ENCODE measurements at places on chromosomes 5 and 9.
A peak's percentile ranks its signal among the peaks of the same experiment; 100 is the strongest.

GRCh38 chr9:79568337-79569101 lies 3.2 kb upstream of the TLE4 start:
- no peak overlapping the region for H3K4me3 ChIP-seq
- no peak overlapping the region for H3K27ac ChIP-seq
- H3K27me3 ChIP-seq: no peaks in the 10 kb centered on the region
- DNase-seq: no peak

GRCh38 chr9:6417186-6417585 lies 4.2 kb downstream of the UHRF2 start:
- H3K4me3 ChIP-seq: no peak overlapping the region
- peaks cover 64% of the 10 kb centered on the region for H3K4me1 ChIP-seq
- no peak overlapping the region for H3K27ac ChIP-seq
- H3K27me3 ChIP-seq: no peaks in the 10 kb centered on the region
- H3K36me3 ChIP-seq: peaks cover 7% of the 10 kb centered on the region
- no peak for DNase-seq

DNA sequence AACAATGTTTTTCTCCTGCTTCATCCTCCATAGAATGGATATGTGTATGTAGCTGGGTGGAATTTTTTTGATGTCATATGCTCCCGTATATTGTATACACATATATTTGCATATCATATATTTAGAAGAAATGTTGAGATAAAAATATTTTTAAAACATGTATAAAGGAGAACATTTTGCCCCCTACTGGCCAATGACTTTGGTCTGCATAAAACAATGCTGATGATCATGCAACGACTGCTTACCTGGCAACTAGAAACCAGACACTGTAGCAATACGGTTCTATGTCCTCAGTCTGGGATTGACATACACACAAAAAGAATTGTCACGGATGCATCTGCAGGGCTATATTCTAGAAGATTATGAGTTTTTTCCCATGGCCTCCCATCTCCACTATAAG lies 503.6 kb downstream of the ELAVL2 start:
- H3K27ac ChIP-seq: no peak overlapping the region
- H3K36me3 ChIP-seq: no peaks in the 10 kb centered on the region
- no peaks in the 10 kb centered on the region for H3K27me3 ChIP-seq
- H3K4me1 ChIP-seq: no peaks in the 10 kb centered on the region
- DNase-seq: no peak

GRCh38 chr5:121273833-121274433 lies 577.7 kb upstream of the FTMT start:
- no peaks in the 10 kb centered on the region for H3K36me3 ChIP-seq
- H3K4me3 ChIP-seq: no peak overlapping the region
- H3K4me1 ChIP-seq: no peaks in the 10 kb centered on the region

GRCh38 chr5:109453251-109453650 lies 43.5 kb upstream of the PJA2 start:
- no peak overlapping the region for H3K27ac ChIP-seq
- H3K4me3 ChIP-seq: no peak overlapping the region
- no peak for DNase-seq

DNA sequence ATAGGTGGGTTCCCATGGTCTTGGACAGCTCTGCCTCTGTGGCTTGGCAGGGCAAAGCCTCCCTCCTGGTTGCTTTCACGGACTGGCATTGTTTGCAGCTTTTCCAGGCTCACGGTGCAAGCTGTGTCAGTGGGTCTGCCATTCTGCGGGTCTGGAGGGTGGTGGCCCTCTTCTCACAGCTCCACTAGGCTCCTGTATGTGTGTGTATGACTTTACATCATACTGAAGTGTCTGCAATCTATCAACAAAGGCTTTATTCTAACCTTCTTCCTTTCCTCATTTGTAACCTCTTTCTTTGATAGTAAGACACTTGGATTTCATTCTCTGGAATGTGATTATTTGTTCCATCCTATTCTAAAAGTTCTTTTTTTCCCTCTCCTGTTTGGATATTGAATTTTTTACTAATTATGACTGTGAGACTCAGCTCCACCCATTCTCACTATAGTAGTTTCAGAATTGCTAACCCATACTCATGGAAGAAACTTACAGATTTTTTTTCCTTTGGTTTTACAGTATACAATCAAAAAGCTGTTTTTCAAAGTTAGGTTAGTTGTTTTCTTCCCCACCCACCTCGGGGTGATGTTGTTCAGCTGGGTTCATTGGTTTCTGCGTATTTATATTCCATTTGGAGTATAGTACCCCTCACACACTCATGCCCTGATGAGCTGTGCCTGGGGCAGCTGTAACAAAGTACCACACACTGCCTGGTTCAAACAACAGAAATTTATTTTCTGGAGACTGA lies 144.6 kb upstream of the OTULINL start:
- no peak overlapping the region for H3K27ac ChIP-seq
- peaks cover 35% of the 10 kb centered on the region for H3K4me1 ChIP-seq
- no peak for DNase-seq
- no peak overlapping the region for H3K4me3 ChIP-seq
- H3K36me3 ChIP-seq: no peaks in the 10 kb centered on the region
- H3K27me3 ChIP-seq: no peaks in the 10 kb centered on the region

GRCh38 chr5:120599576-120599975 lies 135.5 kb downstream of the PRR16 start:
- H3K36me3 ChIP-seq: no peaks in the 10 kb centered on the region
- no peaks in the 10 kb centered on the region for H3K27me3 ChIP-seq
- DNase-seq: no peak
- no peaks in the 10 kb centered on the region for H3K4me1 ChIP-seq

GRCh38 chr5:91499943-91500531 lies 116.9 kb upstream of the ARRDC3 start:
- no peak overlapping the region for H3K4me3 ChIP-seq
- no peaks in the 10 kb centered on the region for H3K36me3 ChIP-seq
- peak; percentile 69 for DNase-seq
- no peaks in the 10 kb centered on the region for H3K27me3 ChIP-seq
- no peaks in the 10 kb centered on the region for H3K4me1 ChIP-seq
- H3K27ac ChIP-seq: no peak overlapping the region

- H3K4me1 ChIP-seq: peaks cover 39% of the 10 kb centered on the region
- H3K4me3 ChIP-seq: no peak overlapping the region
Observed at GRCh38 chr9:99826579-99826978, 4.9 kb downstream of the NR4A3 start.

DNA sequence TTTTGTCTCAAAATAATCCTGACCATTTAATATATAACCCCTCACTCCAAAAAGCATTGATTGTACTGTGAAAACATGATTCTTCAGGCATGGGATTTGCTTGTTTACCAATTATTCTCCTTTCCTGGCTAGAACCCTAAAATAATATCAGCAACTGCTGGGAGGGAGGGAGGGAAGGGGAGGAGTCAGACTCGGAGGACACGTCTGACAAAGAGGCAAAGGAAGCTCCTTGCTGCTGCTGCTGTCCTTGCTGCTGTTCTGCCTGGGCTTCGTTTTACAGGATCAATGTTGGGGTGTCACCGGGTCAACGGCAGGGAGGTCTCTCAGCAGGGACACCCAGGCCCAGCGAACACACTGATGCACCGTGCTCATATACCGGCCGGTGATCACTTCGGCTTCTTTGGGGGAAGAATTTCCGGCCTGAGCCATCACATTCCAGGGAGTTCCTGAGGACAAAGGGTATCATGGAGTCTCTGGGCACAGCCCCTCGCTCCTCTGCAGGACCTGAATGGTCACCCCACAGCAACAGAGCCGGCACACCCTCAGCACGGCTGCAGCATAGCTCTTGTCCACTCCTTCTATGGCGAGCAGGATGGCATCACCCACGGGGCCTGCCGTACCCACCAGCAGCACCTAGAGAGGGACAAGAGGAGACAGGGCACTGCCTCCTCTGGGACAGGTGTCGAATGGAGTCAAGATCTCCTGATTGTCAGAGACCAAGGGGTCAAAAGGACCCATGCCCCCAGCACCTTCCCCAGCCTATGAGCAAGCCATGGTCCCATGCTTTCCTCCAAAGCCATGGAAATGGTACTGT lies 27.9 kb downstream of the MED10 start:
- H3K36me3 ChIP-seq: no peaks in the 10 kb centered on the region
- DNase-seq: no peak
- H3K27ac ChIP-seq: no peak overlapping the region
- H3K4me3 ChIP-seq: no peak overlapping the region
- no peaks in the 10 kb centered on the region for H3K4me1 ChIP-seq
- H3K27me3 ChIP-seq: no peaks in the 10 kb centered on the region

DNA sequence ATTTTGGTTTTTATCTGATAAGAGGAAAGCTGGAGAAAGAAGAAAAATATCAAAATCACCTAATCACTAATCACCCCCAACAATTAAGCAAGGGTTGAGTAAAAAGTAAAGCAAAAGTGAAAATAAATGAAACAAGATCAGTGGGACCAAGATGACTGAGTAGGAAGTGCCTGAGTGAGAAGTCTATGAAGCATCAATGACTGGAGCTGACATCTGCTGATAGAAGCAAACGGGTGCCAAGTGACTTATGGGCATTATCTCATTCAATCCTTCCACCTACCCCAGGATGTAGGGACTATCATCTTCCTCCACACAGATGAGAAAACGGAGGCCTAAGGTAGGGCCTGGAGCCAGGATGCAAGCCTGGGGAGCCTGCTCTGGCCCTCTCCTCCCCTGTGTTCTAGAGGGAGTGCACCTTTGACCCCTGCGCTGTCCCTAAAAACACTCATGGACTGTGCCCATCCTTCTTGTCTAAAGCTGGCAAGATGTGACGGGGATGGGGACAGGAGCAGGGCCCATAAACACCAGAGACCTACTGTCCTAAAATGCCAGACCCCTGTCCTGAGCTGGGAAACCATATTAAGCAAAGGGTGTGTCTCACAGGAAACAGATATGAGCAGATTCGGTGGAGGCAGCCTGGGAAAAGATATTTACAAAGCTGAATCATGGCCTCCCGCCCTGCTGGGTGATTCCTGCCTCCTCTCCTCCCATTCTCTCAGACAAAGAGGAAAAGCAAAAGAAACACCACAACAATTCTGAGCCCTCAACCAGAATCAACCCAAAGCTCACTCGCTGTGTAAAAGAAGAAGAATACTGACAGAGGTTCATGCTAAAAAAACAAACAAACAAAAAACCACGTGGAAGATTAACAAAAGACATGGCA lies 116.0 kb downstream of the AUH start:
- peak overlapping the region; percentile 22 for H3K27ac ChIP-seq
- no peaks in the 10 kb centered on the region for H3K36me3 ChIP-seq
- peaks cover 4% of the 10 kb centered on the region for H3K4me1 ChIP-seq
- DNase-seq: no peak
- no peaks in the 10 kb centered on the region for H3K27me3 ChIP-seq

DNA sequence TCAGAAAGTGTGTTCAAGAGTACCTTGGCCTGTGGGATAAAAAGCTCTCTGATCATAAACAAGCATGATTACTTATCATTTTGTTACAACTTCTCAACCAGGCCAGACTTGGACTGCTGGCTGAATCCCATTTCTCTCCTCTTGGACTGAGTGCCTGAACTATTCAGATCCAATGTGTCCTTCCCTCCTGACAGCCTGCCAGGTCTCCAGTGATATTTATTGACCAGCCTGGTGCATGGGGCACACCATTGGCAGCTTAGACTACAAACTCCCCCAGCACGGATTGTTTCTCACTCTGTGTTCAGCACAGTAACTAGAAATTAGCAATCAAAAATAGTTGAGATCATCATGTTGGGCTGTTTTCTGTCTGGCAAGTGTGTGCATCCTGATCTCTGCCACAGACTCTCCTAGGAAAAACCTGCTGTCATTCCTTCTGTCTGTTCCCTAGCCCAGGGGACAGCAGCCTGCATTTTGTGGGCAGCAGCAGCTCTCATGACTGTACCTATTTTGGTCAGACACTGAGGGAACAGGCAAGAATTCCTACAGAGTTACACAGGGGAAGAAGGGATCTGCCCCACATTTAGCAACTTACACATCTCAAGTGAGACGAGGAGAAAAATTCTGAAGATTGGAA lies 348.1 kb downstream of the ADAMTS6 start:
- no peaks in the 10 kb centered on the region for H3K27me3 ChIP-seq
- H3K27ac ChIP-seq: peak overlapping the region; percentile 22
- H3K36me3 ChIP-seq: no peaks in the 10 kb centered on the region
- no peaks in the 10 kb centered on the region for H3K4me1 ChIP-seq
- H3K4me3 ChIP-seq: no peak overlapping the region
- DNase-seq: no peak

GRCh38 chr5:61854531-61854930 lies 451.5 kb upstream of the KIF2A start:
- no peaks in the 10 kb centered on the region for H3K27me3 ChIP-seq
- no peak overlapping the region for H3K4me3 ChIP-seq
- H3K36me3 ChIP-seq: no peaks in the 10 kb centered on the region
- H3K4me1 ChIP-seq: no peaks in the 10 kb centered on the region
- no peak overlapping the region for H3K27ac ChIP-seq

DNA sequence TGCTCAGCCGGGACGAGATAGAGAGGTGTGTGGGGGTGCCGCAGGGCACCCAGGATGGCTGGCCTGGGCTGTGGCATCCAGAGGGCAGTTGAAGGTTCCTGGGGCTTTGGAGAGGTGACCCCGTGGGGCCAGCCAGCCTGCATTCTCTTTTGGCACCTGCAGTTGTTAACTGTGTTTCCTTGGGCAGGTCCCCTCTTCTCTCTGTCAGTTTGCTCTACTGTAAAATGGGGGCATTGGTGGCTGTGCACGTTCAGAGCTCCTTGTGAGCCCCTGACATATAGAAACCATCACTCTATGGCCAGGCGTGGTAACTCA lies 8.5 kb downstream of the ZDHHC12 start:
- no peak overlapping the region for H3K27ac ChIP-seq
- H3K4me3 ChIP-seq: no peak overlapping the region
- H3K27me3 ChIP-seq: no peaks in the 10 kb centered on the region
- DNase-seq: no peak
- H3K36me3 ChIP-seq: peaks cover 19% of the 10 kb centered on the region

GRCh38 chr9:111728617-111729366 lies 65.9 kb downstream of the SHOC1 start:
- H3K4me1 ChIP-seq: peaks cover 10% of the 10 kb centered on the region
- no peaks in the 10 kb centered on the region for H3K27me3 ChIP-seq
- no peak for DNase-seq
- no peaks in the 10 kb centered on the region for H3K36me3 ChIP-seq
- no peak overlapping the region for H3K4me3 ChIP-seq
- H3K27ac ChIP-seq: no peak overlapping the region

DNA sequence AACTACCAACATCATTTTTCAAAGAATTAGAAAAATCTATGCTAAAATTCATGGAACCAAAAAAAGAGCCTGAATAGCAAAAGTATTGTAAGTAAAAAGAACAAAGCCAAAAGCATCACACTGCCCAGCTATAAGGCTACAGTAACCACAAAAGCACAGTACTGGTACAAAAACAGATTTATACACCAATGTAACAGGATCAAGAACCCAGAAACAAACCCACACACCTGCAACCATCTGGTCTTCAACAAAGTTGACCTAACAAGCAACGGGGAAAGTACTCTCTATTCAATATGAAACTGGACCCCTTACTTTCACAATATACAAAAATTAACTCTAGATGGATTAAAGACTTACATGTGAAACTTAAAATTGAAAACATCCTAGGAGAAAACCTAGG lies 94.2 kb upstream of the TARS1 start:
- no peaks in the 10 kb centered on the region for H3K36me3 ChIP-seq
- no peak overlapping the region for H3K27ac ChIP-seq
- H3K27me3 ChIP-seq: no peaks in the 10 kb centered on the region
- no peak for DNase-seq

DNA sequence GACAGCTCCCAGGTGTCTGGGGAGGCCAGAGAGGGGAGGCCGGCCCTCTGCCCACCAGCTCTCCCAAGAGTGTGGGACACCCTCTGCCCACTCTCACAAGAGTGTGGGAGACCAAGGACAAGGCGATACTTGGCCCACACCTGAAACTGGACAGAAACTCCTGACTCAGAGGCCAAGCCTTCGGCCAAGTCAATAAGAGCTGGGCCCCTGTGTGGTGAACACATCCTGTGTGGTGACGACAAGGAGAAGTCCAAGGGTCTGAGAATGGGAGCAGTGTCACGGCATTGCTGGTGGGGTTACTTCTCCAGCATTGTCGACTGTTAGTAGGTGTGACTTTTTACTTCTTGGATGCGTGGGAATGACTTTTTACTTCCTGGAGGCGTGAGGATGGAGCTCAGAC lies 14.6 kb upstream of the F2RL1 start:
- H3K36me3 ChIP-seq: no peaks in the 10 kb centered on the region
- H3K27me3 ChIP-seq: no peaks in the 10 kb centered on the region
